ENCODE measurements at places on chromosomes 5 and 9. TPM values are rescaled to one million over a fixed set of nuclear protein-coding genes. Genes with fewer than 3 reads are reported as not detected.

The NDOR1 gene
- 30.1 TPM for total RNA-seq

The CD14 gene
- 0.30 TPM for total RNA-seq

The LRRC8A gene
- 42.1 TPM for total RNA-seq

The DOCK2 gene
- 7.9 TPM for total RNA-seq

The INSYN2B gene
- total RNA-seq, result 1.2 TPM
